ENCODE measurements at places on chromosomes 12 and 14.

- H3K27me3 ChIP-seq, result no peaks in the 10 kb centered on the region
- H3K4me3 ChIP-seq, result no peak overlapping the region
- DNase-seq, result no peak
- no peaks in the 10 kb centered on the region for H3K36me3 ChIP-seq
These were observed 60.7 kb downstream of the PLCZ1 start for GRCh38 chr12:18676996-18677588.

DNA sequence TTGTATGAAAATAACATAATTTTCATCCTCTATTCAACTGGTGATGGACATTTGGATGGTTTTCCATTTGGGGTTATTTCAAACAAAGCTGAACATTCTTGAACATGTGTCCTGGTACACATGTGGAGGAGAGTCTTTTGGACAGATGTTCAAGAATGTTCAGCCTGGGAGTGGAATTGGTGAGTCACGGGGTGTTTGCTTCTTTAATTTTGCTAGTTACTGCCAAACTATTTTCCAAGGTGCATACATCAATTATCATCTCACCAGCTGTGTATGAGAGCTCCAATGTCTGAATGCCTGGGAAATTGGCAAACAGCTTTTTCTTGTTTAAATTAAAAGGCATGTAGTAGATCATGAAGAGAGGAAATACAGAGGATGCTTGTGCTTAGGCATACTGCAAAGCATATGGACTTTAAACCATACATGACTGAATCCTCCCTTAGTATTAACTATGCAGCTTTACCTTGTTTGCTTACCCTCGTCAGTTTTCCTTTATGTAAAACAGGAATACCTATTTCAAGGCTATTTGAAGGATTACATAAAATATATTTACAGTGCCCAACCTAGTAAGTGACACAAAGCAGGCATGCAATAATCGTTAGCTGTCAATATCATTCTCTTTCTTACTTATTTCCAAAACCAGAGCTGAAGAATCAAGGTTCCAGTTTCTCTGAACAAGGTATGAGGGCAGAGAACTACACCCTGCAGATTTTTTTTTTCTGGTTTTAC lies 152.1 kb downstream of the ITPR2 start:
- no peaks in the 10 kb centered on the region for H3K27me3 ChIP-seq
- H3K4me3 ChIP-seq, result no peak overlapping the region

DNA sequence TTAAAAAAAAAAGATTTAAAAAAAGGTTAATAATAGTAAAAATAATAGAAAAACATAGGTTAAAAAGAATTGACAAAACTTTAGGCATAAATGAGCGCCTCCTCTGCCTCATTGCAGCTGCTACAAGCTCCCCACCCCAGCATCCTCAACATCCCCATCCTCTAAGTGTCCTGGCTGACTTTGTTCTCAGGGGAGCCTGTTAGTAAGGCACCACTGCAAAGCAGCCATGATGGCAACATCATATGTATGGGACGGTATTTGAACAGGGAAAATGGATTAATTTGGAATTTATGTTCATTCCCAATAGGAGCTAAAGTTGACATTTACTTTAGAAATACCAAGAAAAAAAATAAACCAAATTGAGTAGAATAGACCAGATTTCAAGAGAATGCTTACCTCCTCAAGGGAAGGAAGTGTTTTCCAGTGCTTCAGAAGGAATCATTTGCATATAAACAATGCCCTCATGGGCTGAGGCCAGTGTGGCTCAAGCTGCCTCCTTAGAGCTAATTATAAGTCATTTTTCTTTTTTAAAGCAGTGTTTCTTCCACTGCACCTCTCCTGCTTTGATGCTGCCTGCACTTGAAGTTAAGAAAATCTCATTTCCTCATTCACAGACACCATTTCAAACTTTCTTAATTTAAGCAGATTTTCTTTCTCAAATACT lies 59.6 kb downstream of the DACT1 start:
- no peaks in the 10 kb centered on the region for H3K4me1 ChIP-seq
- no peaks in the 10 kb centered on the region for H3K36me3 ChIP-seq
- H3K27me3 ChIP-seq, result no peaks in the 10 kb centered on the region
- H3K4me3 ChIP-seq, result no peak overlapping the region
- no peak overlapping the region for H3K27ac ChIP-seq

DNA sequence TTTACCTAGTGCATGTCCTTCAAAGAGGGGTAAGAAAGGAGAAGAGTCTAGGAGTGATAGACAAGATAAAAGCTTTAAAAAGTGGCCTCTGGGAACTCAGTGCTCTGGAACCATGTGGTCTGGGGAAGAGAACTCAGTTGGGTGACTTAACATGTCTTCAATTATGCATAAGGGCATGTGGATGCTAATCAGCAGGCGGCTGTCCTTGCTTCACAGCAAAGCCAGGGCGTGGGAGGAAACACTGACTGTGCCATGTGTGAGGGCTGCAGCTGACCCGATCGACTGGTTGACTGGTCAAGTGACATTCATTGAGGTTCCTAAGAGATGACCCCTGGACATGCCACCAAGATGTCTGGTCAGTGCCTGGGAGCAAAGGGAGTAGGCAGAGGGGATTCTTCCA lies 1053.8 kb downstream of the BCL11B start:
- no peak overlapping the region for H3K27ac ChIP-seq
- H3K36me3 ChIP-seq, result no peaks in the 10 kb centered on the region
- no peaks in the 10 kb centered on the region for H3K4me1 ChIP-seq
- H3K4me3 ChIP-seq, result no peak overlapping the region

GRCh38 chr14:40367717-40368116 lies 935.5 kb upstream of the FBXO33 start:
- H3K4me1 ChIP-seq, result no peaks in the 10 kb centered on the region
- DNase-seq, result no peak
- no peak overlapping the region for H3K4me3 ChIP-seq
- H3K27me3 ChIP-seq, result no peaks in the 10 kb centered on the region

DNA sequence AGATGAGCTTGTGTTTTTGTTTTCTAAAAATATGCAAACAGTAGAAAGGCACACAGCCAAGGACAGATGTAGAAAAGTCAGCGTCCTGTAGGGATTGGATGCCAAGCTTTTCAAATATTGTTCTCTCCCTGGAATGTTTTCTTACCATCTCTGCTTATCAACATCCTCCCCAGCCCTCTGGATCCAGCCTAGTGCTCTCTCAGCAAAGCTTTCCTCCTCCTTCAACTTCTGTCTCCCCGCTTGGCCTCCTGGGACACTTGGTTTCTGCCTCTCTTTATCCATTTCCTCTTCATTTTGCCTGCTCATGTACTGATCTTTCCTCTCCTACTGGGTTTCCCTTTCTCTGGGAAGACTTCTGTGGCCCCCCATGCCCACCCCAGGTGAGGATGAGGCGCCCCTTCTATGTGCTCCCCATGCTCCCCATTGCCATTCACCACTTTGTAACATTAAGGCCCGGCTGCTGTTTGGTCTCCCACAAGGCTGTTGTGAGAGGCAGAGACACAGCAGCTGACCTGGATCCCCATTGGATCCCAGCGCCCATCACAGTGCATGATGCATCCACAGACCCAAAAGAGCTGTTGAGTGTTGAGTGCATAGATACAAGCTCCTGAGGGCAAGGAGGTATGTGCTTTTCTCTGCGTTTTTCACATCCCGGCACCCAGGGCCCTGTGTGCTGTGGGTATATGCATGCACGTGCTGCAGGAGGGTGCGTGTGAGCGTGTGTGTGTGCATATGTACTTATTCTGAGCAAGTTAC lies 38.2 kb downstream of the EVL start:
- DNase-seq, result no peak
- no peaks in the 10 kb centered on the region for H3K36me3 ChIP-seq
- no peak overlapping the region for H3K4me3 ChIP-seq
- no peaks in the 10 kb centered on the region for H3K27me3 ChIP-seq

DNA sequence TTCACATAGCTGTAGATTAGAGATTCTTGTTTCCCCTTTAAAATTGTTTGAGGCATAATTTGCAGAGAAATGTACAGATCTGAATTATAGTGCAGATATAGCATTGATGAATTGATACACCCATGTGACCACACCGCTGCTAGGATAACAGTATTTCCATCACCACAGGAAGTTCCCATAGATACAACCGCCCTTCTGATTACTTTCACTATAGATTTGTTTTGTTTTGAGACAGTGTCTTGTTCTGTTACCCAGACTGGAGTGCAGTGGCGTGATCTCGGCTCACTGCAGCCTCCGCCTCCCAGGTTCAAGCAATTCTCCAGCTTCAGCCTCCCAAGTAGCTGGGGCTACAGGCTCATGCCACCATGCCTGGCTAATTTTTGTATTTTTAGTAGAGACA lies 8.8 kb upstream of the ASPG start:
- H3K4me3 ChIP-seq, result no peak overlapping the region
- no peaks in the 10 kb centered on the region for H3K4me1 ChIP-seq
- H3K36me3 ChIP-seq, result no peaks in the 10 kb centered on the region
- no peak overlapping the region for H3K27ac ChIP-seq

DNA sequence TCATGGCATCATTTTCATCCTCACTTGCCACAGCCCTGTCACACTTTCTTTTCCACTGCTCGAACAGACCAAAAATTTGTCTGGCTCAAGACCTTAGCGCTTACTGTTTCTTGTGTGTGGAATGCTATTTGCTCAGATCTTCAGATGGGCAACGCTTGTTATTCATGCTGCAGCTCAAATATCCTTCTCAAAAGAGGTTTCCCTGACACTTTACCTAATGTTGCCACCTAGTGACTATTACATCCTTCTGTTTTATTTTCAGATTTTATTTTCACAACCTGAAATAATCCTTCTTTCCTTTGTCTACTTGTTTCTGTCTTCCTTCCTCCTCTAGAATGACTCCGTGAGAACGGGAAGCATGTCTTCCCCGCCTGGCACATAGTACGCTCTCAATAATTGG lies 5.6 kb downstream of the FBXO33 start:
- 0 out of 2 replicates have a peak, but pooled peaks cover 3% of the 10 kb centered on the region for H3K4me1 ChIP-seq
- peak; percentile 21 for DNase-seq
- H3K36me3 ChIP-seq, result no peaks in the 10 kb centered on the region
- H3K27me3 ChIP-seq, result no peaks in the 10 kb centered on the region

DNA sequence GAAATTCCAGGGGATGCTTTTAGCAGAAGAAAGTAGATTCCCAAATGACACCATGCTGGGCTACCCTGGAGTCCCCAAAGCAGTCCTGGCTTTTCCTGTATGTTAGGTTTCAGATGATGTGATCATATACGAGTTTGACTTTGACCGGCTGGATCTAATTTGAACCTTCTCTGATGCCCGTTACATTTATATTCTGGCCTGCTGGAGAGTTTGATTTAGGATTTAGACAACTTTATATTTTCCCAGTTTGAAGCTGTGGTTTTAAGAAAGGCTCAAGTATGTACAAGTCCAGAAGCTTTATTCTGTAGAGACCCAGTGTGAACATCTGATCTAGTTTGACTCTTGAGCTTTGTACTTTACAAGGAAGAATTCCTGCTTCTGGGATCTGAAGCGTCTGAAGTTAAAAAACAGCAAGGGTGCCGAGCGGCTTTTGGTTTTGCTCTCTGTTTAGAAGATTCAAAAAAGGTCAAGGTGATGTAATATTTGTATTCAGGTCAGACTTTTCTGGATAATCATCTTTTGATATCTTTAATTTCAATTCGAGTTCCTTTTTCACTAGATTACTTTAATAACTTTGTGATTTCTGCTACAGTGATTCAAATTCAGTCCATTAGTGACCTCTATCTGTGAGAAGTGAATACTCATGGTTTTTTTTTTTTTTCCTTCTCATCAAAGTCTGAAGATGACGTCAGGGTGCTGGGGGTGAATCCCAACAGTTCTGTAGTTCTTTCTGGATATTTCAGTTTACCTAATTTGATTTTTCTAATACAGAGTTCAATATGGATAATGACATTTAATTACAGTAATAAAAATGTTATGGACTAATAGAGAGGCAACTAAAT lies 6.3 kb downstream of the FLRT2 start:
- no peak overlapping the region for H3K27ac ChIP-seq
- no peaks in the 10 kb centered on the region for H3K36me3 ChIP-seq
- no peaks in the 10 kb centered on the region for H3K4me1 ChIP-seq
- no peak overlapping the region for H3K4me3 ChIP-seq

- no peaks in the 10 kb centered on the region for H3K4me1 ChIP-seq
- no peaks in the 10 kb centered on the region for H3K36me3 ChIP-seq
- H3K27me3 ChIP-seq, result no peaks in the 10 kb centered on the region
- no peak for DNase-seq
- H3K27ac ChIP-seq, result no peak overlapping the region
These were observed 8.0 kb upstream of the SSTR1 start for GRCh38 chr14:38199739-38200138.

DNA sequence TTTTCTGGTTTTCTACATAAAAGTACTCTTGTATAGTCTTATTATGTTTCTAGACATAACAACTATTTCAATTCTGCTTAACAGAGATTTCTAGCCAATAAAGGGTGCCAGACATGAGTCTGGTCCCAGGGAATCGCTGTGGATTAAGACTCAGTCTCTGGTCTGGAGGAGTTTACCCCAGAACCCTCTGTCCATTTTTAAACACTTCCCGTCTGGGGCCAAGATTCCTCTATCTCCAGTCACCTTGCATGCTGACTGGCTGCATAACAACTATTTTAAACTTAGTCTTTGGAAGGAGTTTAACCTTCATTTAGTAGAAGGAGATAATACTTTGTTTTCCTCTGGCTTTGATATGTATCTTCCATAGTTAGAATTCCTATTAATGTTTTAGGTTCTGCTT lies 163.1 kb upstream of the IFNG-AS1 start:
- no peak for DNase-seq
- H3K27me3 ChIP-seq, result no peaks in the 10 kb centered on the region
- no peaks in the 10 kb centered on the region for H3K4me1 ChIP-seq
- no peak overlapping the region for H3K4me3 ChIP-seq
- no peak overlapping the region for H3K27ac ChIP-seq
- H3K36me3 ChIP-seq, result no peaks in the 10 kb centered on the region

DNA sequence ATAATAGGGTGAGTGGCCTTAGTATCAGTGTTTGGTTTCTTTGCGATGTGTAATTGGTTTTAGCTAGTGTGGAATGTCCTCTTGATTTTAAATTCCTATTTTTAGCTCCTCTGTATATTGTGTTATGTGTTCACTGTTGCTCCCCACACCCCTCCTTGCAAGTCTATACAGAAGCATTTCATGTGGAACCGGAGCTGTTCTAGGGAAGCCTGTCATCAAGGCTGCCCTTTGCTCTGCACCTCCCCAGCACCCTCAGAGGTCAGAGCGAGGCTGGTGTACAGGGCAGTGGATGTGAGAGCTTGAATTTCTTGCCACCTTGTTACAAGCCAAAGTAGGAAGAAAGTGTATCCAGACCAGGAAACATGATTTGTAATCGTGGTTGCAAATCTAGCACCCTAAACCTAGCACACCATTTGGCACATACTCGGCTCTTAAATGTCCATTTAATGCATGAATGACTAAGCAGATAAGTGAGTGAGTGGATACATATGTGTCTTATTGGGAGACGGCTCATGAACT lies 376.8 kb downstream of the RGS6 start:
- H3K27ac ChIP-seq, result no peak overlapping the region
- DNase-seq, result no peak
- H3K4me3 ChIP-seq, result no peak overlapping the region

GRCh38 chr12:52019113-52019770 lies 12.5 kb downstream of the TAMALIN start:
- H3K4me1 ChIP-seq, result no peaks in the 10 kb centered on the region
- H3K27me3 ChIP-seq, result peaks cover 71% of the 10 kb centered on the region
- no peak for DNase-seq

DNA sequence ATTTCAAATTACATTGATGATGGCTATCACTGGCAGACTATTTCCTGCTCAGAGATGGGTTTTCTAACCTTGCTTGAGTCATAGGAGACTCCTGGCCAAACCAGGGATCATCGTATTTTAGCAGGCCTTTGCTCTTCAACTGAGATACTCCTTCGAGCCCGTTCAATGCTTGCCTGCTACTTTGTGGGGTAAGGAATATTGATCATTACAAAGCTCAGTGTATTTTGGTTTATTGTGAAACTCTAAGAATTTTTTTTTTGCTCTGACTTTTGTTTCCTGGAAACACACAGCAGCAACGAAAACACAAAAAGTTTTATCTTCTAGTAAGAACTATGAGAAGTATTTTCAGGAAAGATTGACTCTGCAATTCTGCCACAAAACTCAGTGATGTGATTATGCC lies 4.1 kb downstream of the GPRC5D start:
- H3K36me3 ChIP-seq, result peaks cover 2% of the 10 kb centered on the region
- DNase-seq, result no peak
- H3K27me3 ChIP-seq, result no peaks in the 10 kb centered on the region
- H3K27ac ChIP-seq, result no peak overlapping the region
- 0 out of 2 replicates have a peak overlapping the region, but pooled peaks have one; percentile 1 for H3K4me3 ChIP-seq
